ENCODE measurements at places on chromosomes 12 and 14.

DNA sequence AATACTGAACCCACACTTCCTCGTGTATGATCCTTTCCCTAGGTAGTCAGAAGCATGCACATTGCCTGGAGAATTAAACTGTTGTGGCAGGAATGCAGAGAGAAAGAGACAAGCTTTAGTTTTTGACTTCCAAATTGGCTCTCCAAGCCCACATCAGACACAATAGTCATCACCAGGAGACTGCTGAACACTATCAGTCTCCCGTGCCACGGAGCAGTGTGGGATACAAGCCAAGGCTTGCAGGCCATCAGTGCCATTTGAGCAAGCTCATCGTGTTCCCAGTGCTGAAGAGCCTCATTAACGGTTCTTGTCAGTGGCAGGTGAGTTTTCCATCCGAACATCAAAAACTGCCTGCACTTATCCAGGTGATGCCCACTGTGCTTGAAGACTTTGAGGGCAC lies 410.8 kb downstream of the NAV3 start:
- DNase-seq, result no peak

GRCh38 chr12:84361651-84362551 lies 550.7 kb downstream of the SLC6A15 start:
- DNase-seq, result no peak

DNA sequence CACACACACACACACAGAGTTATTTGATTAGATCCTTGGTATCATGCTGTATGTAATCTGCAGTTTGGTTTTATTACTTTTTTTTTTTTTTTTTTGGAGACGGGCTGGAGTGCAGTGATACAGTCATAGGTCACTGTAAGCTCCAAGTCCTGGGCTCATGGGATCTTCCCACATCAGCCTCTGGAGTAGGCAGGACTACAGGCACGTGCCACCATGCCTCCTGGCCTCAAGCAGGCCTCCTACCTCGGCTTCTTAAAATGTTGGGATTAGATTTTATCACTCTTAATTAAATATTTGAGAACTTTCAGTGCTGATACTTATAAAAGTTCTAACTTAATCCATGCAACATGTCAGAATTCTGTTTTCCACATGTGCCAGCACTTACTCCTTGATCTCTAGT lies 31.3 kb upstream of the PSEN1 start:
- no peak for DNase-seq

DNA sequence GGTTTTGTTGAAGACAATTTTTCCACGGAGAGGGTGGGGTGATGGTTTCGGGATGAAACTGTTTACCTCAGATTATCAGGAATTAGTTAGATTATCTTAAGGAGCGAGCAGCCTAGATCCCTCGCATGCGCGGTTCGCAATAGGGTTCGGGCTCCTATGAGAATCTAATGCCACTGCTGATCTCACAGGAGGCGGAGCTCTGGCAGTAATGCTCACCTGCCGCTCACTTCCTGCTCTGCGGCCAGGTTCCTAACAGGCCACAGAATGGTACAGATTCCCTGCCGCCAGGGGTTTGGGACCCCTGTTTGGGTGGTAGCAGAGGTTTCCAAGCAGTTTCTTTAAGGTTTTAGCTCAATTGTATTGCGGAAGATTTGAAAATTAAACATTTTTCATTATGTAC lies 439.8 kb upstream of the OR4E1 start:
- DNase-seq, result no peak

DNA sequence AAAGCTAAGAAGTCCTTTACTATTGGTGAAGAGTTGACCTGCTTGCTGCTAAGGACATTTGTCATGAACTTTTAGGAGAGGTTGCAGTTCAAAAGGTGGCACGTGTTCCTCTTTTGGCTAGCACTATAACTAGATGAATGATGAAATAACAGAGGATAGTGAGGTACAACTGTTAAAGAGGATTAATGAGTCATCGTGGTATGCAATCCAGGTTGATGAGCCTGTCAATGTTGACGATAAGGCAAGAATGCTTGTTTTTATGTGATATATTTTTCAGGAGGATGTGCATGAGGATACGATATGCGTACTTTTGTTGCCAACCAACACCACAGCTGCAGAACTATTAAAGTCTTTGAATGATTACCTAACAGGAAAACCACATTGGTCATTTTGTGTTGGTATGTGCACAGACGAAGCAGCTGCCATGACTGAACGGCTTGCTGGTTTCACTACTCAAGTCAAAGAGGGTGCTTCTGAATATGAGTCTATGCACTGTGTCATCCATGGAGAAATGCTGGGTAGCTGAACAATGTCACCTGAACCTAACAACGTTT lies 10.6 kb downstream of the CEP128 start:
- DNase-seq, result peak; percentile 35

DNA sequence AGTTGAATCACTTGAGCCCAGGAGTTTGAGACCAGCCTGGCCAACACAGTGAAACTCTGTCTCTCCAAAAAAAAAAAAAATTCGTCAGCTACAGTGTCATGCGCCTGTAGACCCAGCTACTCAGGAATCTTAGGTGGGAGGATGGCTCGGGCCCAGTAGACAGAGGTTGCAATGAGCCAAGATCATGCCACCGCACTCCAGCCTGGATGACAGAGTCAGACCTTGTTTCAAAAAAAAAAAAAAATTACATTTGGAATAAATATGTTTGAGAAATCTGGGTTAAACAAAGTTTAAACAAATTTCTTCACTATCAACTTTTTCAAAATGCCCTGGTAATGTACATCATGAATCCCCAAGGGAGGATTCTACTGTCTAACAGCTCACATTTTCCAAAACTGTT lies 187.0 kb upstream of the RASSF8 start:
- no peak for DNase-seq

DNA sequence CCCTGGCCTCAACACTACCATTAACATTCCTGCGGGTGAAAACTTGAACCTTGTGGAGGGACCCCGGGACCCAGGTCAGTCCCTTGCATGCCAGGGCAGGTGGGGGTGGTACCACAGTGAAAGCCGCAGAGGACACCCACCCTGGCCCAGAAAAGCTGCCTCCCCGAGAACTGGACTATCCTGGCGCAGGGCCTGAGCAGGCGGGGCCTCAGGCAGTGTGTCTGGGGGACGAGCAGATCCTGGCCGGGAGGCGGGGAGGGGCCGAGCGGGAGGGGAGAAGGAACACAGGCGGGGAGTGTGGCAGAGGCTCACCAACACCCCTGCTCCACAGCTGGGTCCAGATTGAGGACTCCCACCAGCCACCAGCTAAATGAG lies 10.0 kb downstream of the AHNAK2 start:
- peak; percentile 71 for DNase-seq

DNA sequence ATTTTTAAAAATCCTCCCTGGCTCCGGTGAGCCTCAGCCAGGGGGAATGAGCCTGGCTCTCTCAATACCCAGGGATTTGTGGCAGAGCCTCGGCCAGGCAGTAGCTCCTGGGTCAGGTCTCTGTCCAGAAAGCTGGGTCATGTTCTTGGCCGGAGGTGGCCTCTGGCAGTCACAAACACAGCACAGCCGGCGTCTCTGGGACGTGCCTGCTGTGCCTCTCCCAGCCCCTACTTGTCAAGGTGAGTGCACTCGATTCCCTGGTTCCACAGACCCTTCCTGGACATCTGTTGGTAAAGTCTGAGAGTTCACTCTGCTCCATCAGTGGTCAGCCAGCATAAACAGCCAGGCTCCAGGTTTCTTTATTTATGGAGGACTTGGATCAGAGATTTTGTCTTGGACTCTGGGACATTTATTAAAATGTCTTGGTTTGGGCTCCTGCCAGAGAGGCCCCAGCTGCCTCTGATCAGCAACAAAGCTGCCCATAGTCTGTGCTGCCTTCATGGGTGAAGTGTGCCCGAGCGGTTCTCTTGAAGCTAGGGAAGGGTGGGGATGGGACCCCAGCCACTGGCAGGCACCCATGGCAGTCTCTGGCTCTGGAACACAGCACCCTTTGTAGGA lies 56.7 kb downstream of the DGLUCY start:
- DNase-seq, result no peak

- no peak for DNase-seq
These were observed 8.7 kb upstream of the CYP46A1 start for GRCh38 chr14:99675382-99675835.

GRCh38 chr12:132530447-132530846 lies 40.5 kb downstream of the FBRSL1 start:
- no peak for DNase-seq

- no peak for DNase-seq
These were observed 384.9 kb downstream of the SOX5 start for GRCh38 chr12:23564451-23565152.

- DNase-seq, result no peak
These were observed 188.7 kb upstream of the TMEM260 start for GRCh38 chr14:56390859-56391258.

DNA sequence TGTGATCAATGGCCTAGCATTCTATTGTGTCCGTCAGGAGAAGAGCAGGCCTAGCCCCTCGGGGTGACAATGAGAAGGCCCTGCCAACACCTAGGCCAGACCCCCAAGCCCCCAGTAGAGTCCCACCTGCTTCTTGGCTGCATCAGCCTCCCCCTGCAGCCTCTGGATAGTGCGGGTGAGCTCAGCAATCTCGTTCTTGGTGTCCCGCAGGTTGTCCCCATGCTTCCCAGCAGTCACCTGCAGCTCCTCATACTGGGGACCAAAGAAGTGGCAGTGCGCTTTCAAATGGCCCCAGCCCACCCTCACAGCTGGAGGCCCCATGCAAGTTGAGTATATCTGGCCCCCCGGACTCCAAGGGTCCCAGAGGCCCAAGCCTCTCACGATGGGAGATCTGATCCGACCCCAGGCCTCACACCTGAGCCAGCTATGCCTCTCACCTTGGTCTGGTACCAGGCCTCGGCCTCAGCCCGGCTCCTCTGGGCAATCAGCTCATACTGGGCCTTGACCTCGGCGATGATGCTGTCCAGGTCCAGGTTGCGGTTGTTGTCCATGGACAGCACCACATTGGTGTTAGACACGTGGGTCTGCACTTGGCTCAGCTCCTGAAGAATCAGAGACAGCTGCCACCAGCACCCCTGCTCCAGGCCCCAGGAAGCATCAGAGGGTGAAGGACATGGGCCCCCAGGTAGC lies 10.0 kb upstream of the KRT4 start:
- no peak for DNase-seq

GRCh38 chr12:132176920-132177551 lies 32.8 kb downstream of the NOC4L start:
- no peak for DNase-seq

- DNase-seq, result no peak
These were observed 11.2 kb upstream of the ARID2 start for GRCh38 chr12:45718306-45718705.

DNA sequence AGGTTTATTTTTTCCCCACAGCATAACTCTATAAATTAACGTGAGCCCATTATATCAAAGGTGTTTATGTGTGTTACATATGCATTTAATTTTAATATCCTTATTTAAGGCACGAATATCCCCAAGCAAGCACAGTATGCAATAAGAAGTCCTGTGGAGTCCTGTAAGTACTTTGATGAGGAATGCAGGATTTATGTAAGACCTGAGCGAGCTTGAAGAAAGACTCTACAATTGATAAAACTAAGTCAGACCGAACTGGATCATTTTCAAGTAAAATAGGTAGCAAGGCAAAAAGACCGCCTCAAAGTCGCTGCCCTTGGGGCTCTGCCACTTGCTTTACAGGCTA lies 755 bp downstream of the SLC25A21 start:
- no peak for DNase-seq

- peak; percentile 2 for DNase-seq
These were observed 41.3 kb downstream of the RAB3IP start for GRCh38 chr12:69779928-69780327.

DNA sequence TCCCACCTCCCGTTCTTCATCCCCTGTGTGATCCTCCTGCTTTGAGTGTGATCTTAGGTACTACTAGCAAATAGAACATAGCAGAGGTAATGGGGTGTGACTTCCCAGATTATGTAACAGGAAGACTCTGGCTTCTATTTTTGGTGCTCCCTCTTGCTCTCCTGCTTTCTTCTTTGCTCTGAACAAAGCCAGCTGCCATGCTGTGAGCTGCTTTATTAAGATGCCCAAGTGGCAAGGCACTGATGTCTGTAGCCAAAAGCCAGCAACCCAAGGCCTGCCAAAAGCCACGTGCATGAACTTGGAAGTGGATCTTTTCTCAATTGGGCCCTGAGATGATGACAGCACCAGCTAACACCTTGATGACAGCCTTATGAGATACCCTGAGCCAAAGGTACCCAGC lies 5.8 kb upstream of the MFAP5 start:
- DNase-seq, result no peak

DNA sequence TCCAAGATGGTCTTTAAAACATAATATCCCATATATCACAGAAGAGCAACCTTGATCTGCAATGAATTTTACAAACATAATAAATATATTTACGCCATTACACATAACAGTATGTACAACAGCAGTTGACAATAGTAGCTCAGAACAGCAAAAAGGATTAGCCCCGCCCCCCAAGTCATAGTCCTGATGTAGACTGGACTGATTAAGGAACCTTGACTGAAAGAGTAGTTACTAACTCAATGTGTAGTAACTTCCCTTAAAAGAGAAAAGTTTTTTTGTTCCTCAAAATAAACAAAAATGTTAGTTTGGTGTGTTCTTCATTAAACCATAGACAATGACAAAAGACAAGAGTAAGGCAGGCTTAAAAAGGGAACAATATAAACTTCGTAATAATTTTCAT lies 44.5 kb downstream of the GTF2A1 start:
- no peak for DNase-seq

DNA sequence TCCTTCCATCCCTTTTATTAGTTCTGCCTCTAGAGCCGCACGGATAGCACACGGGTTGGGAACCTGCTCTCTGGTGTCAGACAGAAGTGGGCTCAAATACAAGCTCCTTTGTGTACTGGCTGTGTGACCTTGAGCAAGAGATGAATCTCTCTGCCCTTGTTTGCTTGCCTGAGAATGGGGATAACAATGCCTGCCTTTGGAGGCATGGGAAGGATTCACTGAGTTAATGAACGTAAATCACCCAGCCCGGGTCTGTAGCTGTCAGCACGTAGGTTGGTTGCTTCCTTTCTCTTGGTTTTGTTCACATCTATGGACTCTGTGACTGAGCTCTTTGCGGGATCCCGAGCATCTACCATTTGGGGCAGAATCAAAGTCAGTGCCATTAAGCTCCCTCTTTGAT lies 79.3 kb upstream of the NRXN3 start:
- DNase-seq, result no peak

All from urothelium cell line (cell line).